ENCODE measurements at places on chromosomes 11 and 22.

GRCh38 chr22:23789638-23790037 is 2.9 kb downstream of the SMARCB1 start:
- no peak for DNase-seq

DNA sequence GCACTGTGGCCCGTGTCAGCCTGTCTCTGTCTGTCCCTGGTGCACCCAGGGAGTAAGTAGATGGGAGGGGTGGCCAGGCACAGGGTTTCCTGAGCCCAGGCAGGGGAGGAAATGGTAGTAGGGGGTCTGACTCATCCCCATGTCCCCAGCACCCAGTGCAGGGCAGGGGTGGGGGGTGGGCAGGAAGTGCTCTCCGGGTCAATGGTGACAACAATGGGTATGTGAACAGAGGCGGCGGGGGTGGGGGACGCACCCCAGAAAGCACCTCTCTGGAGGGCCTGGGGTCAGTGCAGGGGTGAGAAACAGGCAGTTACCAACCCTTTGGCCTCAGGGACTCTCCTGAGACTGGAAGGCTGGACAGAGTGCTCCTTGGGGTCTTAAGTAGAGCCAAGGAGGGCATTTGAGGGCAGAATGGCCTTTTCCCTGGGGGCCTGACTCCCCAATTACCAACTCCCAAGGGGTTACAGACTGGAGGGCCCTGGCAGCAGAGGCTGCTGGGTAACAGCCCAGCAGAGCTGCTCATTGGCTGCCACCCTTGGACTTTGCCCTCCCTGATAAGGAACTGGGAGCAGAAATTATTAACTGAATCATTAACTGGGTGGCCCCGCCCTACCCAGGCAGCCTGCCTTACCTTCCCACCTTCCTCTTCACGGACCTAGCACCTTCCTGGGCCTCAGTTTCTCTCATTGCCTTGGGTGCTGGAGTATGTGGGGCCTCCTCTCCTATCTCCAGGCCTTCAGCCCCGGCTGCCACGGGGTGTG is 4.2 kb downstream of the MYRF start:
- no peak for DNase-seq

DNA sequence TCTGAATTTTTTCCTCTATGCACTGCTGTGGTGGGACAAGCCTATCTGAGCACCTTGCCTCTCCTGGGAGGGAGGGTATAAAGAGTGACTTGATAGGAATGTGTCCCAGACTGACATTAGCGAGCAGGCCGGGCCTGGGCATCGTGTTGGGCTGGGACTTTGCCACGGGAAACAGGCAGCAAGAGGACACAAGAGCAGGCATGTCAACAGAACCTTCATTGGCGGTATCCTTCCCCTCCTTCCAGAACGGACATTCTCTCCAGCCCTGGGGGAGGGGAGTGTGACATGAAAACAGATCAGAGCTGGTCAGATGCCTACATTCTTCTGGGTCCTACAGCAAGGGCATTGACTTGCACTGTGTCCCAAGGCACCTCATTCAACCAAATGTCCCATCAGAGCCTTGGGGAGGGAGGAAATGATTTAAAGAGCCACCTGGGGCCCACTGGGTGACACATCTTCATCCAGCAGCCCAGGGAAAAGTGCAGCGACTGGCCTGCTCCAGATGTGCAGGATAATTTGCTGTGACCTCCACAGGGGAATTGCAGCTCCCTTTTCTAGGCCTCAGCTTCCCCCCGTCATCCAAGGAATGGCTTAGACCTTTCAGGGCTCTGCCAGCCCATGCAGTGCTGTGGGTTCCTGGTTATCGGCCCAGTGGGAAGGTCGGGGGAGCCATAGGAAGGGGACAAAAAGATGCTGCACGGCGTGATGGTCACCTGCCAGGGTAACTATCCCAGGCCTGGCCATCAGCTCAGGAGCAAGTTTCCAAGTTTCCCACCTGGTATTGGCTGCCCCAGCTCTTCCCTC is 21.8 kb upstream of the UVRAG start:
- DNase-seq: no peak

DNA sequence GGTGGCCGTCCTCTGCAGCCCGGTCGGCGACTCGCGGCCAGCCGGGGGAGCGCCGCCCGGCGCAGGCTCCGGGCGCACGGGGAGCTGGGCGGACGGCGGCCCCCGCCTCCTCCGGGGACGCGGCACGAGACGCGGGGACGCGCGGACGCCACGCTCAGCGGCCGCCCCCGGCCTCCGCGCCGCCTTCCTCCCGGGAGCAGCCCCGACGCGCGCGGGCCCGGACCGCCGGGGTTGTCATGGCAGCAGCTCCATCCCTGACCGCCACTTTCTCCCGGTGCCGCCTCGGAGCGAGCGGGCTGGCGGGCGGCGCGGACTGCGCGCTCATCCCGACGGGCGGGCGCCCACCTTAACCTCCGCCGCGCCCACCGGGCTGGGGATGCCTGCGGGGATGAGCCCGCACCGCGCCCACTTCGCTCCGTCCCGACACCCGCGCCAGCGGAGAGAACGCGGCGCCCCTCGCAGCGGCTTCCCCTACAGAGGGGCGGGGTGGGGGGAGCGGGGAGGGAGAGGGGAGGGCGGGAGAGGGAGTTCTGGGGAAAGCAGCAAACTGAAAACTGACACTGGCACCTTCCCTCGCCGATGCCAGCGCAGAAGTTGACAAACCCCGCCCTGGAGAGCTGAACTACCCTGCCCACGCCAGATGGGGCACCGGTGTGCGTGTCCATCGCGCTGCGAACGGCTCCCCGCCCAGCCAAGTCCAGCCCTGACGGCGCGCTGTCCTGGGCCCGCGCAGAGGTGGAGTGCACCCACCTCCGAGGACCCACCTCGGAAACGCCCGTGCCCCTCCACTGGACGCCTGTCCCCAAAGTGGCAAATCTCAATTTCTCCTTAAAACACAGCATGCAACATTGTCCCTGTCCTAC is 588.4 kb downstream of the OPCML start:
- DNase-seq: no peak

- DNase-seq: no peak
These were observed 55.2 kb upstream of the PHF21A start for GRCh38 chr11:46176421-46176820.

- no peak for DNase-seq
These were observed 2.2 kb downstream of the GANAB start for GRCh38 chr11:62644220-62644619.

DNA sequence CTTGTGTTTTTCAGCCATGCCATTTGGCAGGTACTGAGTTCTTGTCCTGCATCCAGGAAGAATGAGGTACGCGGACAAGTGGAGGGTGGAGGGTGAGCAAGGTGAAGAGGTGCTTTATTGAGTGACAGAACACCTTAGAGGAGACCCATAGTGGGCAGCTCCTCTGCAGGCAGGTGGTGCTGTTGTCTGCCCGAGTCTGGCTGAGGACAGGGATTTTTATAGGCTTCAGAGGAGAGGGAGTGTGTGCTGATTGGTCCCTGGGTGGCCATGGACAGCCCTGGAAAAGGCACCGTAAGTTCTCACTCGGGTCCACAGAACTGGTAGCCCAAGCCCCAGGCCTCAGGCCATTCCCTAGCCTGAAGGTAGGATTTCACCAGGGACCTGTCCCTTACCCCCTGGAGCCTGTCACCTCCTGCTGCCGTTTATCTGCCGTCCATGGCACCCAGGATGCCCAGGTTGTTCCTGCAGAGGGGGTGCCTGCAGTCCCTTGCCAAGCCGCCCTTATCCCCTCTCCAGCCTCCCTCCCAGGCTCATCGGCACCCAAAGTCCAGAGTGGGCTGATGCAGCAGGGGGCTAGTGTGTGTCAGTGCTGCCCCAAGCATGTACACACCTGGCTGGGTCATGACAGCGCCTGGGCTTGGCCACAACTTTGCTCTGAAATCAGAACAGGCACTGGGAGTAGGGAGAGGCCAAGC is 213.6 kb downstream of the LRRC4C start:
- DNase-seq: no peak

- no peak for DNase-seq
These were observed 11.2 kb downstream of the IL10RA start for GRCh38 chr11:117997406-117997805.

- no peak for DNase-seq
These were observed 705 bp downstream of the BBOX1 start for GRCh38 chr11:27041141-27041899.

- DNase-seq: no peak
These were observed 19.8 kb downstream of the EIF1AD start for GRCh38 chr11:65981972-65982823.

DNA sequence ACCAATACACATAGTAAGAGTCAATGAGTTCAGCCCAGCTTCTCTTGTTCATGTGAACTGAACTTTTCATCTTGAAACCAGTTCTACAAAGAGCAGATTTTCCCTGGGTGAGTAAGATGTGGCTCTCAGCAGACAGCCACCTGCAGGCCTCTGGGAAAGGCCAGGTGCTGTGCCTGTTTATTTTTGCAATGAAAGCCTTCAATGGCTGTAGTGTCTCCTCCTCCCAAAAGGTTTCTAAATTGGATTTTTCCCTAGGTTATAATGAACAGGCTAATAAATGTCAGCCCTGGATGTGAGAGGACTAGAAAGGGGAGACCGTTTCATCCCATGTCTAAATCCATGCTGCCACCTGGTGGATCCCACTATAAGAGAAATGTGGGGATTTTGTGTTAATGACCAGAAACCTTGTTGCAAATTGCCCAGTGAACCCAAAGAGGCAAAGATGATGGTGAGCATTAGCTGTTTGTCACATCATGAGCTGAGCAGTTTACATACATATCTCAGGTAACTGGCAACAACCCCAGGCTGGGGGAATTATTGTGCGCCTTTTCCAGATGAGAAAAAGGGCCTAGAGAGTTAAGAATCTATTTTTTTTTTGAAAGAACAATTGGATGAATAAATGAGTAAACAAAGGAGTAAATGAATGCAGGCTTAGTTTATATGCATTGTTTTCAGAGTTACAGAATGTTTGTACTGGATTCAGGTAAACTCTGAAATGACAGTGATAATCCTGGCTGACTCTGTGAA is 12.7 kb downstream of the C11orf91 start:
- DNase-seq: peak; percentile 84

DNA sequence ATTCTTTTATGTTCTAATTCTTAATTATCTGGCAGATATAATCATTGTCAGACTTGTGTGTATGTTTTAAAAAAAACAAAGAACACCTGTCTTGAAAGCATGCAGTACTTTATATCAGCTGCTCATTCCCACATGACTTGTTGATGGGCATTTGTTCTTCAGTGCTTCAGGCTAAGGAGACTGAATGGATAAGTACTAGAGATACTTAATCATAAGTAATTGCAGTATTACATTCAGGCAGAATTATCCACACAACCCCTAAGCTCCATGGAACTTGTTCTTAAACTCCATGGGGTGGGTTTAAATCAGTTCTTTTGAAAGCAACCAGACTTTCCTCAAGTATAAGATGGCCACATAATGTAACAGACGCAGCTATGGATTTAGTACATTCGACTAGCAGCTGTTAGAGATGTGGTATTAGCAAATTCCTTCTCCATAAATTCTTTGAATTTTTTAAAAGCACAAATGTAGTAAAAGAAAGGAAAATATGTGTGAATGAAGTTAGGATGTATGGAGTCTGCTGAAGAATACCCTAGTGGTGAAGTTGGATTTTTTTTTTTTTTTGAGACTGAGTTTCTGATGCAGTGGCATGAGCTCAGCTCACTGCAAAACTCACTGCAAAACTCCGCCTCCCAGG is 3.0 kb downstream of the JAM3 start:
- no peak for DNase-seq

DNA sequence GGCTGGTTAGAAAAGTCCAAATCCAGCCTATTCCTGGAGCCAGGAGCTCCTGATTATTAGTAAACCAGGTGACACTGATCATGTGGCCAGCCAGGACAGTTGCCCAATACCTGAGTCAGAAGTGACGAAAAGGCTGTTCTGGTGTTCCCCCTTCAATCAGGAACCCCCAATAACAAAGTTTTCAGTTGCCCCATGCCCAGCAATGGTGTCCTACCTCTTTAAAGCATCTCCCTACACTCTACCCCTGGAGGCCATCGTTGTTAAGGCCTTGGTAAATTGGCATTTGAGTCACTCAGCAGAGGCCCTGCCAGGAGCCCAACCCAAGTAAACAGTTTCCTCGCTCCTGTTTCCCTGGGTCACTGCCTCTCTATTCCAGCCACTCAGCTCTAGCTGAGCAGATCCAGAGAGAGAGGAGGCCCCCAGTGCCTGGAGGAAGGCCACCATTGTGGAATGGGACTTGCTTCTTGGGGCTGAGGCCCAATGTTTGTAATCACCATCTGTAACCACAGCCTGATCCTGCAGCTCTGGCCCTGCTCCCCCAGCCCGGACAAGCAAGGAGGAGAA is 25.0 kb downstream of the ARHGAP1 start:
- no peak for DNase-seq

DNA sequence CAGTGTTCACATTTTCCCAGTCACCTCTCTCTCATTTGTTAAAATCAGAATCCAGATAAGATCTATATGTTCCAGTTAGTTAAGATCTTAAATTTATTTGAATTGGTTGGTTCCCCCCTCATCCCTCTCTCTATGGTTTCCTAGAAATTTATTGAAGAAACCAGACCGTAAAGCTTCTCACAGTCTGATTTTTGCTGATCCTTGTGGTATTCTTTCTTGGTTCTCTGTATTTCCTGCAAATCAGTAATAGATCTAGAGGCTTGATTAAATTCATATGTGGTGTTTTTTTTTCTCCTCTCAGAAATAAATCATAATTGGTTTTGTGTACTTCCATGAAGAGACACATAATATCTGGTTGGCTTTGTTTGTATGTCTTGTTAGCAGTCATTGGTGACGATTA is 147.5 kb downstream of the TMEM135 start:
- DNase-seq: no peak

GRCh38 chr22:33476716-33477115 is 418.5 kb upstream of the SYN3 start:
- DNase-seq: no peak

GRCh38 chr11:63622323-63622722 is 8.1 kb upstream of the PLAAT3 start:
- peak; percentile 53 for DNase-seq

- DNase-seq: no peak
These were observed 69.3 kb downstream of the LRRC32 start for GRCh38 chr11:76601272-76601671.

GRCh38 chr11:112983887-112984286 is 22.7 kb downstream of the NCAM1 start:
- no peak for DNase-seq

GRCh38 chr22:29633514-29634312 is 30.3 kb downstream of the NF2 start:
- DNase-seq: no peak

- DNase-seq: no peak
These were observed 6.8 kb upstream of the CHKA start for GRCh38 chr11:68127714-68128681.

- DNase-seq: no peak
These were observed 99.1 kb upstream of the CHRM4 start for GRCh38 chr11:46490666-46491065.

DNA sequence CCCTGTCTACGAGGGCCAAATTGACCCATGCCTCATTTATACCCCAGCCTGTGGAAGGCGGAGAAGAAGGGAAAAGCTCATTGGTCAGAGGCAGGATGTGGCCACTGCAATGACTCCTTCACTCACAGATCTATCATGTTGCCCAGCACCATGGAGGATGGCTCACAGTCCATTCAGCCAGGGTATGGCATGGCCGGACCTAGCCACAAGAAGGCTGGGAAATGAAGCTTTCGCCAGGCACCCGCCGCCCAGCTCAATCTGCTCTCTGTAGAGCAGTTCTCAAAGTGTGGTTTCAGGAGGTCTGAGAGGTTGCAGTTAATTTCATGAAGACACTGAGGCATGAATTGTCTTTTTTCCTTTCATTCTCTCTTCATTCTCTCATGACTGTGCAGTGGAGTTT is 40.6 kb upstream of the LINC01488 start:
- no peak for DNase-seq

Data from NCI-H2171 (cell line).